ENCODE measurements at places on chromosomes 16 and 17.
A peak's percentile ranks its signal among the peaks of the same experiment; 100 is the strongest.

DNA sequence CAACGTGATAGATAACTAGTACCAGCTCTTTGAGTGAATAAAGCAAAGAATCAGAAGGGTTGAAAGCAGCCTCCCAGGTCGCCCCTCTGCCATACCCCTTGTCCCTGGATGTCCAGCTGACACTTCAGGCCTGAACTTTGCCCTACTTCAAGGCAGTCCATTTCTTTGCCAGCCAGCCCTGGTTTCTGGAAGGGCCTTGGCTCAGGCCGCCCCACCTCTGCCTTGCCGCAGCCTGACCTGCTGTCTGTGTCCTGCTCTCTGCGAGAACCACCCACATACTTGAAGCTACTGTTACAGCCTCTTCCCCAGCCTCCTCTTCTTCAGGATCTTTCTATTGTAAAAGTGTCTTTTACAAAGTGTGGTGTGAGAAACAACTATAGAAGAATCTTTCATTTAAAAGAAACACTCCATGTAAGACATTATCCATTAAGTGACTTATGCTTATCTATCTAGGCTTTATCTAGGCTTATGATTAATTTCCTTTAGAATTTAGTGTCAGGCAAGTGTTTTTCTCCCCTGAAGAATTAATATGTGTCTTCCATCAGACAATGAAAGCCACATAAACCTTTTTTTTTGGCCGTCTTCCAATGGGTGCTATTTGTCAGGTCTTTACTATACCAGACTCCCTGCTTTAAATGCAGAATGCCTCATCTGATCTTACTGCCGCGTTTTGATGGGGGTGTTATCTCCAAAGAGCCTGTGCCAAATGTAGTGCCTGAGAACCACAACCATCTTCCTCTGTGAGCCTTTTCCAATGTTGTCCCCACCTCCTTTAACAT is 133.9 kb downstream of the SOCS1 start:
- DNase-seq: no peak

DNA sequence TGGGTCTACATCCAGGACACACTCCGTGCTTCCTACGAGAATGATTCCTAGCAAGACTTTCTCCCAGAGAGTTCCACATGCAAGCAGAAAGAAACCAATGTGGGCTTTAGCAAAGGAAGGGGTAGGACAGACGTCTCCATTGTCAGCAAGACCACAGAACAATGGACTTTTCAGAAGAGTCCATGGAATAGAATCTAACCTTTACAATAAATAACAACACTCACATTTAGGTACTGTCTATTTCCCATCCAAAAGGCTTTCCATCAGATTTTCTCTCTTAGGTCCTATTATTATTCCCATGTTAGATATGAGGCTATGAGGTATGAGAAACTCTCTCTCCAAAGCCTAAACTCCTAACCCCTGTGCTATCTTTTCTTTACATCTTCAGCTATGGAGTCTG is 360.9 kb downstream of the GRIN2A start:
- DNase-seq: no peak

DNA sequence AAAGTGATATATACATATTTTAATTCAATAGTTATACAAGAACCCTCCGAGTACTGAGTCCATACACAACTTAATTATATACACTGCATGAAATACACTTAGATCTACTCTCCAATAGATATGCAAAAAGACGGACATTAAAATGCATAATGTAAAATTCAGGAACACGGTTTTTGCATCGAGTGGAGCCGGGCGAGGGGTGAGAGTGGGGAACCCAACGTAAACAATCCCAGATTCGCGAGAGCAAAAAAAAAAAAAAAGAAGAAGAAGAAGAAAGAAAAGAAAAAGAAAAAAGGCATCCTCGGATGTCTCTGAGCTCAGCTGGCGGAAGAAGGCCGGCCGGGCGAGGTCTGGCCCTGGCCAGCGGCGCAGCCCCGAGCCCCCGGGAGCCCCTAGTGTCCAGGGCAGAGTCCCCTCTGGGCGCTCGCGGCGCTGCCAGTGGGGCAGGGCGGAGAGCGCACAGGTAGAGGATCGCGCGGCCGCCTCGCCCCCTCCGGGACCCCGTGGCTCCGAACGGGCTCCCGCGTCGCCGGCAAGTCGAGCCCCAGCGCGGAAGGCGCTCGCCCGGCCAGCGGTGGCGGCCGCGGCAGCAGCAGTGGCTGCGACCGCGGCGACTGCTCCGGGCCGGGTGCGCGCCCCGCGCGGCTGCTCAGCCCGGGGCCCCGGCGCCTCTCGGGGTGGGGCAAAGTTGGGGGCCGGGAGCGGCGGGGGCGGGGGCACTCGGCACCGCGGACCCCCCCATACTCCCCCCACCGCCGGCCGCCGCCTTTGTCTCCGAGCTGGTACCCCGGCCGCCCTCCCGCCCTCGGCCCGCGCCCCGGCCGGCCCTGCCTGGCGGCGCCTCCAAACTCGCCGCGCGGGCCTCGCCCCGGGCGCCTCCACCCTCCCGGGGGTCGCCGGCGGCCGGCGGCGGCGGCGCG is 9.6 kb upstream of the ZFHX3 start:
- DNase-seq: no peak

GRCh38 chr17:63538693-63539595 is 11.3 kb upstream of the DCAF7 start:
- no peak for DNase-seq

GRCh38 chr16:6081320-6081976 is 983.9 kb upstream of the EEF2KMT start:
- no peak for DNase-seq

DNA sequence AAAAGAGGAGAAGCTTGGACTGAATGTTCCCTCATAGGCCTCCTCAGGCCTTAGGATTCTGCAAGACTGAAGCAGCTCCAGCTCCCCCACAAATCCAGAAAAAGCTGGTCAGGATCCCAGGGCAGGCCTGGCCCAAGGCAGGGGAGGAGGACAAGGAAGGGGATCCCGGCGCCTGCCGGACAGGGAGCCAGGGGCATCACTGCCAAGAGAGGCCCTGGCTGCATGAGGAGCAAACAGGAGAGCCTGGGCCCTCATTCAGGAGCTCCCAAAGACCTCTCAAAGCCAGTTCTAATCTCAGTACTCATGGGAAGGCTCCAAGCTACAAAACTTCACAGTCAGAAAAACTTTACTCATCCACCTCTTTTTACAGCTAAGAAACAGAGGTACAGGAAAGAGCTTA is 67.3 kb downstream of the ZNF423 start:
- no peak for DNase-seq

GRCh38 chr17:36827081-36827480 is 110.2 kb upstream of the LHX1 start:
- no peak for DNase-seq

GRCh38 chr17:82103553-82104451 is 5.8 kb upstream of the FASN start:
- DNase-seq: peak; percentile 22

DNA sequence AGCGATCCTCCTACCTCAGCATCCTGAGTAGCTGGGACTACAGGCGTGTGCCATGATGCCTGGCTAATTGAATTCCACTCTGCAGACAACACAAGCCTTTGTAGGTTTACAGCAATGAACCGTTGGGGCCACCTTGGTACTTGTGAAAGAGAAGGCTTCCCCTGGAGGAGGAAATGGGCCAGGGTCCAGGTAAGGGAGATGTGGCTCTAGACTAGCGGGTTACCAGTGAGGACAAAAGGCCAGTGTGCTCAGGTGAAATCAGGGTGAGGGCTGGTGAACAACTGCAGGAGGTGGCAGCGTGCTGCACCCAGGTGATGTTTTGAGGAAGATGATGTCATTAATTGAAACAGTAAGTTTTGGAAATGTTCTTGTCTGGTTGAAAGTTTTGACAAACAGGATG is 6.7 kb downstream of the SDR42E1 start:
- DNase-seq: no peak

DNA sequence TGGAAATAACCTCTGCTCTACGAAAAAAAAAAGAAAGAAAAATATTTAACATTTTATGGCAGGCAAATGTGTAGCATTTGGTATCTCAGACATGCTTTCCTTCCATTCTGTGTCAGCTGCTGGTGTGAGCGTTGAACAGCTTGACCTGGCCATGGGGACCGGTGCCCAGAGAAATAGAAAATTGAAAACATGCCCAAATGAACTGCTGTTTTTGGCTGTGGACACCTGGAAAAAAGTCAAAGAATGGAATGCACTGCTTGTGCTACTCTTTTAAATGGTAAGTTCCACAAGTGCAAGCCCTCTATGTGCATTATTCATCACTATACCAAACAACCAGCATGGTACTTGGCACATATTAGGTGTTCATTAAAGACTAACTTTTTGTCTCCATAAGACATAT is 127.2 kb downstream of the CDH8 start:
- DNase-seq: no peak

DNA sequence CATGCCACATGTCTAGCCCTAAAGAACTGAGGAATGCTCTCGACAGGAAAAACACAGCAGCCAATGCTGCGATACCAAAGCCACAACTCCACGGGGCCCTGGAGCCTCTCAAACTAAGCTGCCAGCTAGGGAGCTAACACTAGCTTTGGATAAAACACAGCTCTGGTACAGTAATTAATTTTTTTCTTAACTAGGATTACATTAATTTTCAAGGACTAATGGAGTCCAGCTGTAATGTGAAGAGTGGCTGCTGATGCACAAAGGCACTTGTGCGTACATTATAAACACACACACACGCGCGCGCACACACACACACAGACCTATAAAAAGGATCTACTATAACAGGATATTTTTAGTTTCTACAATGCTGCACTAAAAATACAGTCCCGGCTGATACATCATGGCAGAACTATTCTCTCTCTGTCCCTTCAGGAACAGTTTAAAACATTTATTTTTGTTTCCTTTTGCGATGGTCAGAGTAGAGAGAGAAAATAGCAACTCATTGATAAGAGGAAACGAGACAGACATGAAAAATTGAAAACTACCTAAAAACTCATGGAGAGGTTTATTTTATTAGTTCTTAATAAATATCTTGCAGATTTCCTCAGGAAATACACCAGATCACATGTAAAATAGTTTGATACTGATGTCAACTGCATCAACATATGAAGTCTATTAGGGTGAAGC is 88.5 kb downstream of the SMG6 start:
- DNase-seq: peak; percentile 90

GRCh38 chr17:45383003-45383402 is 49.7 kb downstream of the ARHGAP27 start:
- DNase-seq: no peak

DNA sequence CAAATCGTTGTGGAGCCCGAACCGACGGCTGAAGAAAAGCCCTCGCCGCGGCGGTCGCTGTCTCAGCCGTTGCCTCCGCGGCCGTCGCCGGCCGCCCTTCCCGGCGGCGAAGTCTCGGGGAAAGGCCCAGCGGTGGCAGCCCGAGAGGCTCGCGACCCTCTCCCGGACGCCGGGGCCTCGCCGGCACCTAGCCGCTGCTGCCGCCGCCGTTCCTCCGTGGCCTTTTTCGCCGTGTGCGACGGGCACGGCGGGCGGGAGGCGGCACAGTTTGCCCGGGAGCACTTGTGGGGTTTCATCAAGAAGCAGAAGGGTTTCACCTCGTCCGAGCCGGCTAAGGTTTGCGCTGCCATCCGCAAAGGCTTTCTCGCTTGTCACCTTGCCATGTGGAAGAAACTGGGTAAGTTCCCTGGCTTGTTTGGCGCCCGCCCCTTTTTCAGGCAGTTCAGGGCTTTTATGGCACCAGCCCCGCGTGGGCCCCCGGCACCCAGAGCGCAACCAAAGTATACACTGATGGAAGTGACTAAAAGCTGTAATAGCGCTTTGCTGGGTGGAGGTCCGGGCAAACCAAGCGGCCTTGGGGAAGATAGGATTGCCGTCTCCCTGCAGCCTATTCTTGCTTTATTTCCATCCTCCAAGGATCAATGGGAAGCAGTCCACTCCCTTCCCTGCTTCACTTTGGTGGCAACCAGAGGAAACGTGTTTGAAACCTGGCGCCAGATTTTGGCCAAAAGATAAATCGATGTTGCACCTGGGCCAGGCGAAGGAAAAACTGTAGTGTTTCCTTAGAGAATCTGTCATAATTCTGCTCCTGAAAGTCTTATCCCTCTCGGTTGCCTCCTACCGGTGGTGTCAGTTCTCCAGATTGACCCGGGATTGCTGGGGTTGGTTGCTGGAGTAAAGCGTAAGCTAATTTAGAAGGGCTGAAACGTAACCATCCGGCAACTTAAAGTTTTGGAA is 775 bp downstream of the PPM1D start:
- peak; percentile 76 for DNase-seq

- DNase-seq: no peak
Measured at GRCh38 chr16:27198451-27199234, 4.7 kb upstream of the KDM8 start.

GRCh38 chr16:22425847-22426246 is 51.4 kb upstream of the CDR2 start:
- DNase-seq: no peak

- no peak for DNase-seq
Measured at GRCh38 chr17:73822371-73822770, 178.1 kb upstream of the SDK2 start.

DNA sequence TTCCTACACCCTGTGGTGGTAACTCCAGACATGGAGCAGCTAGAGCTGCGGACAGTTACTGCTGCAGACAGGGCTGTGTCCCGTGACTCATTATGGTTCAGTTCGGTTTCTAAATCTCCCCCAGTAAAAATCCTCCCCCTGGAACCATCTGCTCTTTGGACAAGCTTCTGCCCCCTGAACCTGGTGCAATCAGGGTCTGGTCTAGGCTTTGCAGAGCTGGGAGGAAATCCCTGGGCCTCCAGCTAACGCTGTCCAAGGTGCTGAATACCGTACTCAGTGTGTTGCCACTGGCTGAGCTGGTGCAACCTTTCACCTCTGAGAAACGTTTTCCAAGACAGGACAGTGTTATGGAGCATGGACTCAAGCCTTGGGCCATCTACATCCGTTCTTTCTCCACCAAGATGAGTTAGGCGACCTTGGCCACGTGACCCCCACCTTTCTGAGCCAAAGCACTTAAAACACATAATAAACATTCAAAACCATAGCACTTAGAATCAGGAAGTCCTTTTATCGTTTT is 142.0 kb downstream of the CPPED1 start:
- no peak for DNase-seq

DNA sequence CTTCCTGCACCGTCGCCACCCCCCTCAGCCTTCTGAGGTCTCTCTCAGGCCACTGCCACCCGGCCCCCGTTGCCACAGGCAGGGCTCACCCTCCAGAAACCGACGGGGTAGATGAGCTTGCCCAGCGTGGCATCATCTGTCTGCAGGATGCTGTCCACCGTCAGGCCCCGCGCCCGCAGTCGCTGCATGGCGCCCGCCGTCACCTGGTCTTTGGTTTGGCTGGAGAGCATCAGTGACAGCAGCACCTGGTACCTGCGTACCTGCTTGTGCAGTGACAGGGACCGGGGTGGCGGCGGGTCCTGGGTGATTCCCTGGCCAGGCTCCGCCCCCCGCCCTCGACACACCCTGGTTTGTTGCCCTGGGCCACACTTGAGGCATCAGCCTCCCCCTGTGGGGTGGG is 3.1 kb downstream of the NTHL1 start:
- DNase-seq: no peak

DNA sequence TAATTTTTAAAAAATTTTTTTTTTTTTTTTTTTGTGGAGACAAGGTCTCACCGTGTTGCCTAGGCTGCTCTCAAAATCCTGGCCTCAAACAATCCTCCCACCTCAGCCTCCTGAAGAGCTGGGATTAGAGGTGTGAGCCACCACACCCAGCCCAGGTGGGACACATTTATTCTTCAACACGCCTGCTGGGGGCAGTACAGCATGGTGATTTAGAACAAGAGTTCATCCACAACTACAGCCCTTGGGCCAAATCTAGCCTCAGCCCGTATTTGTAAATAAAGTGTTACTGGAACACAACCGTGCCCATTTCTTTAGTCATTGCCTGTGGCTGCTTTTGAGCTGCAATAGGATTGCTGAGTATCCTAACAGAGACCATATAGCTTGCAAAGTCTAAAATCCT is 92.8 kb downstream of the KATNIP start:
- no peak for DNase-seq

All from skin of body (tissue), 3 donors.